ENCODE measurements at places on chromosomes 3 and 15.

- DNase-seq = no peak
These were observed 581 bp downstream of the IP6K1 start for GRCh38 chr3:49785565-49786356.

GRCh38 chr15:68113751-68114150, 59.6 kb downstream of the PIAS1 start:
- no peak for DNase-seq

GRCh38 chr3:87674397-87675161, 384.2 kb downstream of the CGGBP1 start:
- DNase-seq = no peak

DNA sequence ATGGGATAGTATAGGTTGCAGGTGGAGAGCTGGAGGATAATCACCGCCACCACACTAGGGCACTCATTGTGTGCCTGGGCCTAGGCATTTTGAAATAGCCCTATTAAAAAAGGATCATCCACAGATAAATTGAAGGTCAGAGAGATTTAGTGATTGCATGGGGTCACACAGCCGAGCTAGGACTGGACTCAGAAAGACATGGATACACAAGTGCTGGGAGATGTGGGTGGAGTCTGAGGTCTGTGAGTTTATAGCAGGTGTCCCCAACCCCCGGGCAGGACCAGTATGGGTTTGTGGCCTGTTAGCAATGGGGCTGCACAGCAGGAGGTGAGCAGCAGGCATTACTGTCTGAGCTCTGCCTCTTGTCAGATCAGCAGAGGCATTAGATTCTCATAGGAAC, 5.3 kb upstream of the ANKDD1A start:
- no peak for DNase-seq

DNA sequence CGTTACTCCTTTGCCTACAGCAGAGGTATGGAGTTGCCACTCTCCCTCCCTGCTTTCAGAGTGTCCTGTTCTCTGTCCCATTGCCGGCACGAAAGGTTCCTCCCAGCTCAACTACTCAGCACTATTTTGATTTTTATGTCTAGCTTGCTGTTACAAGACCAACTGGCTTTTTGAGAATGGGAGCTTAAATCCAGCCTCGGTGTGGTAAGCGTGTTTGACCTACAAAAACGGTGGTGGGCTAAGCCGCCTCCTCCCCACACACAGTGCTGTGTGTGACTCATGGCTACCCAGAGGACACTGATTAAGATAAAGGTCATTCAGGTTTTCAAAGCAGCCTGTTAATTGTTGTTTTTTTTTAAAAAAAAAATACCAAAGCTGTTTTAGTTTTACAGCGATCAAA, 64.5 kb downstream of the LRTM1 start:
- no peak for DNase-seq

DNA sequence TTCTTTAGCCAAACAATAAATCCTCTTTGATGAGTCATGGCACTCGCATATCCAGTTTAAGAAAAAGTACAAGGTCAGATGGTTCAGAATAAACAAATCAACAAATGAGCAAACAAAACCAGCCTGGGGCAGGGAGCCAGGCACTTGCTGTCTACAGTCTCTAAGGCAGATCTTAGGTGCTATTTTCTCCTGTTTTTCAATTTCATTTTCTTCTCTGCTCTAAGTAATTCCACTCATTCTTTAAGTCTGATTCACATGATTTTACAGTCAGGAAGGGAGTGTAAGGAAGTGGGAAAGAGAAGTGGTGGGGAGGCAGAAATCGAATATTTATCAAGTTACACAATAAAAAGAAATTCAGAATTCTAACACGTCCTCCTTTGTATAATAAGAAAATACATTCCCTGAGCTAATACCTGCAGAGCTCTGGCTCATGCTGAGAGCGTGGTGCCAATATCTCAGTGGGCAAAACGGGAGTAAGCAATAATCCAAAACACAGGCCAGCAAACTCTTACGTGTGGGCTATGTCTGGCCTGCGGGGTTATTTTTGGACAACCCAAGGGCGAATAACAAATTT, 298.6 kb downstream of the ADAMTS17 start:
- no peak for DNase-seq

- no peak for DNase-seq
These were observed 64.4 kb downstream of the ABI3BP start for GRCh38 chr3:100928638-100929428.

DNA sequence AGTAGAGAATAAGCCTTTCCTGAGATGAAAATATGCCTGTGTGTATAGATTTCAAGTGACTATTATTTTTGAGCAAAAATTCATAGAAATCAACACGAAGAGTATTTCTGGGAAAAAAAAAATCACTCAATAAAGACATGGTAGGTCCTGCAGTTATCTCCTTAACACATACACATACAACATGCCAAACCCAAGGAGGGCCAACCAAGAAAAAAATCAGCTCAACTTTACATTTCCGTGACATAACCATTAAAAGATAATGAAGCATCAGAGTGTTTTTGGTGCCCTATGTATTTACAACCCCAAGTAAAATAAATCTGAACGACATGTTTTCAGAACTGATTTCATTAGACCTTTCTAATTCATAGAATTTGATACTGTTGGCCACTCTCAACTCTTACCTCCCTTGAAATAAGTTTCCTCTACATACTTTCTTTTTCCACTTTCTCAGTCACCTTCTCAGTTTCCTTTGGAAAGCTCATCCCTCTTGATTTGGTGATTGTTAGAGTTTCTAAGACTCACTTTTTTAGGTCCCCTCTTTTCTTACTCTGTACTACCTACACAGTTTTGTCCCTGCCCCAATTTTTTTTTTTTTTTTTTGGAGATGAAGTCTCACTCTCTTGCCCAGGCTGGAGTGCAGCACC, 162.3 kb downstream of the TBL1XR1 start:
- no peak for DNase-seq

DNA sequence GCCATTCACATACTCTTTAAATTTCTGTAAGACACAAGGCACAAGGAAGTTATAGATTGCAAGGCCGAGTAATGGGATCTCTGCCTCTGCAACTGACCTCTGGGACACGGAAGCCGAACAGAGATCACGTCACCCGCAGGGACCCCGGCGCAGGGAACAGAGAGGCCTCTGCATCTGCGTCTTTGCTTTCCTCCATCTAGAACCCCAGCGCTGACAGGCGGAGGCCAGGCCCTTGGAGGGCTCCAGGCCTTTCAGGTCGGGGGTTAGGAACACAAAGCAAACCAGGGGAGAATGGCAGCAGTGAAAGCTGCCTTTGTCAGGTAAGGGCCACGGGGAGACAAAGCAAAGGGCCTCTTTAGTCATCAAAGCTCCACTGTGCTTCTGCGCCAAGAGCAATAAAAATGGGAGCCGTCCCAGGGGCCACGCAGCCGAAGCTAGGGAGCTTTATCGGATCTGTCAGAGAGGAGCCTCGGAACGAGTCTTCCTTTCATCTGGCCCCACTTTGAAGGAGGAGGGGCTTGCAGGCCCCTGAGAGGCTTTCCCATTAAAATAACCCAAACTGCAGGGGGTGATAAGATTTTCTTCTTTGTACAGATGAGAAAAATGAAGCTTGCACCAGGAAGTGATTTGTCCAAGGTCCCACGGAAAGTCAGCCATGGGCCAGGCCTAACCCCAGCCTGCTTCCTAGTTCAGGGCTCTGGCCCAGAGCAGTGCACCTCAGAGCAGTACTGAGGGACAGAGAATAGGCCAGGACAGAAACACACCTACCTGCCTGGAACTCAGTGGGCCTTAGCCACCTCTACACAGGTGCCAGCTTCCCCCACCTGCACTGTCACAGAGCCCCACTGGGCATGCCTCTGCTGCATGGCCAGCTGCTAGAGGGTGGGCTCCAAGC, 84.4 kb upstream of the RAD18 start:
- no peak for DNase-seq

DNA sequence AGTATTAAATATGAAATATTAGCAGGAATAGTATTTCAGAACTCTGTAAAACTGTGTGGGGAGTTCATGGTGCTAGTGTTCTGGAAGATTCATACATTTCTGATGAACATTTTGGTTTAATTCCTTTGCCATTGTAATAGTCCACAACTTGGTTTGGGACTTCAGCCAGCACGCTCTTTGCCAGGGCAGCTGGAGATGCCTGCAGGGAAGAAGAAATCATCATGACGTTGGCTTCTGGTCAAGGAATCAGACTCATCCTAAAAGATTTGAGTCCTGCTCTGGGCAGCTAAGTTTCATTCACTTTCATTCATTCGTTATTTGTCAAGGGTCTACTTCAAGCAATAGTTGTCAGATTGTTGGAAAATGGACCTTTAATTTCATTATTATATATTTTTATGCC, 32.4 kb upstream of the MRPL3 start:
- DNase-seq = no peak

DNA sequence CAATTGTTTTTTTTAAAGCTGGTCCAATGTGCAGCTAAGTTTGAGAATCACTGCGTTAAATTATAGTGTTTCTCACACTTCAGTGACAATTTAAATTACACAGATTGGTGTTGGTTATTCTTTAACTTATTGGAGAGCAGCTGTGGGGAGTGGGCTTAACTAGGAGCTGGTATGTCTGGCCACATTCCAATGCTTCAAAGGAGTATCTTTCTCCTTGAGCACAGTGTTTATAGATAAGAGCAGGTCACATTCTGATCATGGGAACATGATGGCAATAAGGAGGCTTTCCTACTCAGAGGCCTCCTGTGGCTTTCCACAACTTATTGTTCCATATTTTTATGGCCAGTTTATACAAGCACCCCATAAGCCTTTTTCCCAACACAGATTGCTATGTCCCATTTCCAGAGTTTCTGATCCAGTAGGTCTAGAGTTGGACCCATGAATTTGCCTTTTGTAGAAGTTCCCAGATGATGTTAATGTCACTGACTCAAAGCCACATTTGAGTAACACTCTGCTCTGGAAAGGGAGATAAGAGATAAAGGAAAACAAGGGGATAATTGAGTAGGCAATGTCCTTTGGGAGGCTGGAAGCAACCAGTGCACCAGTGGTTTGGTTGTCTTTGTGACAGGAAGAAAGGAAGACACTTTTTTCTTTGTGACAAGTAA, 33.0 kb upstream of the PLSCR4 start:
- no peak for DNase-seq

- no peak for DNase-seq
These were observed 11.0 kb downstream of the ISL2 start for GRCh38 chr15:76347482-76348055.

DNA sequence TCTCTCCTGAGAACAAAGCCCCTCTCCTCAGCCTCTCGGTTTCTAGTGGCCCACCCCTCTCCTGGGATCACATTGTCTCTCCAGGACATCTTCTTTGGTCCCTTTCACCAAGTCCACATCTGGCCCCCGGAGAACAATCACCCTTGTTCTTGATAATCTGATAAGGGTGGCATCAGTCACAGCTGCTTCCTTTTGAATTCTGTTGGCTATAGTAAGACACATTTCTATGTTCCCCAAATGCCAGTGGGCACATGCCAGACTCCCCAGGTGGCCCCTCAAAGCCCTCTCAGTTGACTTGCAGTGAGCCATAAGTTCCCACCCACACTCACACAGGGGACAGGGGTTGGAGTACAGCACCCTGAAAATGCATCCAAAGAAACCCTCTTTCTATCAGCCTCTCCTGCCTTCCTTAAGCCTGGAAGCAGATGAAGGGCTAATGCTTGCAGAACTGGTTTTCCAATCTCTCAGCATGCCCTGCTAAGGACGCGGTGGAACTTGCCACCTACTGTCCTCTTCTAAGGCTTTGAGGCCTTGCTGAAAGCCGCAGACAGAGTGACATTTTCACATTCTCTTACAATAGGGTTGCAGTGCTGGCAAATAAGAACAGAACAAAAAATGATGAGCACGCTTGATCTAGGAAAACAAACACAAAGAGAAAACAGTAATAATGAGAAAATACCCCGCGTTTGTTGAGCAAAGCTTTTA, 101.3 kb upstream of the SLCO3A1 start:
- no peak for DNase-seq

DNA sequence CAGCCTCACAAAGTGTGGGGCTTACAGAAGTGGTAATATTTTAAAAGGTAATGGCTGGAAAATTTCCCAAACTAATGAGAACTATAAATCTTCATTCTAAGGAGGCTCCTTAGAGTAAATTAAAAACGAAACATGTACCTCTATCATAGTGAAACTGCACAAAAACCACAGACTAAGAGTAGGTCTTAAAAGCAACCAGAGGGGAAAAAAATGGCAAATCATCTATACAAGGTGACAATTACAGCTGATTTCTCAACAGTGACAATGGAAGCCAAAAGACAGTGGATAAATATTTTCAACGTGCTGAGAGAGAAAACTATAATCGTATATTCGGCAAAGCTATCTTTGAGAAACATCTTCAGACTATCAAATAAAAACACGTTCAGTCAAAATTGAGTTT, 20.6 kb downstream of the HEG1 start:
- DNase-seq = no peak

GRCh38 chr15:66504563-66505429, at the start of the genes RPL4 and ZWILCH:
Gene RPL4, minus strand, starts transcription at chr15:66504855. Its CDS starts 65 bp downstream, at chr15:66504790.
Gene ZWILCH, plus strand, starts transcription at chr15:66505326. Its CDS starts 13 bp downstream, at chr15:66505339.
- peak; percentile 74 for DNase-seq

- no peak for DNase-seq
These were observed 46.7 kb downstream of the PRTG start for GRCh38 chr15:55696221-55696620.

DNA sequence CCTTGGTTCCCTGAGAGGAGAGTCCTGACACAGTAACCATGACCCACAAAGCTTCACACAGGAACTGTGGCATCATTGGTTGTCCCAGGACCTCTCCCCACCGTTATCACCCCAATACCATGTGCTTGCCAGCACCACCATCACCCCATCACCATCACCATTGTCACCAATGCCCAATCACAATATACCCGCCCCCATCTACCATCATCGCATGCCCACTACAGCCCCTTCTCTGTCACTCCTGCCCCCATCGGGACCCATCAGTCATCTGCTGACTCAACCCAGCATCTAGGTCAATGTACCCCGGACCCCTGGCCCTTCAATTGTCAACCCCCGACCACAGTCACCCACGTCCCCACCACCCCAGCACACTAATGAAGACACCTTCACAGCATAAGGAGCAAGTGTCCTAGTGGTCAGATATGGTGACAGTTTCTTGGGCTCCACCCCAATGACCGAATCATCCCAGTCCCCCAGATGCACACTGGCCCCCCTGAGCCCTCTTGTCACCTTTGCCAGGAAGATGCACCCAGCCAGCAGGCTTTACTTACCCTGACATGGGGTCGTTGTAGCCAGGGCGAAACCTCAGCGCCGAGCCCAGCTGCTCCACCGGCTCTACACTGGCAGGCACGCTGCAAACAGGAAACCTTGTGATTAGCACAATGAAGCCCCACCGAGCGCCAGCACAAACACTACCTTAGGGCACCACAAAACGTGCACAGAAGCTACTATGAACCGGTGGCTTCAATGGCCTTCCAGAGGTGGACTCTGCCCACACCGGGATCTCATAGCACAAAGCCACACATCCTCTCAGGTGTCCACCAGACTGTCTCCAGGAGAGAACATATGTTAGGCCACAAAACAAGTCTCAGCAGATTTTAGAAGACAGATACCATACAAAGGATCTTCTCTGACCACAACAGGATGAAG, 25.1 kb downstream of the SHISA5 start:
- DNase-seq = no peak

GRCh38 chr3:176690083-176690869, 507.0 kb downstream of the TBL1XR1 start:
- no peak for DNase-seq

GRCh38 chr3:42314411-42314810, 48.4 kb upstream of the CCK start:
- no peak for DNase-seq
